ENCODE measurements at places on chromosomes 2 and 18.

DNA sequence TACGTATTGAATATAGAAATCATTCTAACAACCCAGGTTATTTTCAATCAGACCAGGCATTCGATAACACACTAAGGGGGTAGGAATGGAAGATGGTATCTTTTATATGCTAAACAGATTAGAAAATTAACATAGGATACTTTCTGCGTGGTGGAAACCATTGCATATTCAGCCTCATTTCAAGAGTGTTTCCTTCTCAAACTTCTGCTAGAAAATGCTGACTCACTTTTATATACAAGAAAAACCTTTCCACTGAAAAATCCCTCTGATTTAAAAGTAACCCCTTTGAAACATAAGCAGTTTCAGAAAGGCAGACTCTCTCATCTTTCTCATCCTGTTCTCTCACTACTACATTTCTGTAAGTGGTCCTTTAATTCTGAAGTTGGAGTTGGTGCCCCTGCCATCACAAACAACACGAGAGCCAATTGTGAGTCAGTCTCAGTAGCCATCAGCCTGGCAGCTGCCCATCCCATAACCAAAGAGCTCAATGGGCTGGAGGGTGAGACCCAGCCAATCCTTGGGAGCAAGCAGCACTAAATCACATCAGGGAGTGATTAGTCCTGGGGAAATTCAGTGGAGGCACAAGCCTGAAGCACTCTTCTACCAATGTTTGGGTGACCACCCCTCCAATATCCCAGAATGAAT, 343.1 kb downstream of the CELF4 start:
- no peak for DNase-seq

- DNase-seq, result peak; percentile 83
Measured at GRCh38 chr2:120486946-120487345, 141.0 kb downstream of the INHBB start.

GRCh38 chr18:61286867-61287266, 46.4 kb upstream of the CDH20 start:
- DNase-seq, result no peak

DNA sequence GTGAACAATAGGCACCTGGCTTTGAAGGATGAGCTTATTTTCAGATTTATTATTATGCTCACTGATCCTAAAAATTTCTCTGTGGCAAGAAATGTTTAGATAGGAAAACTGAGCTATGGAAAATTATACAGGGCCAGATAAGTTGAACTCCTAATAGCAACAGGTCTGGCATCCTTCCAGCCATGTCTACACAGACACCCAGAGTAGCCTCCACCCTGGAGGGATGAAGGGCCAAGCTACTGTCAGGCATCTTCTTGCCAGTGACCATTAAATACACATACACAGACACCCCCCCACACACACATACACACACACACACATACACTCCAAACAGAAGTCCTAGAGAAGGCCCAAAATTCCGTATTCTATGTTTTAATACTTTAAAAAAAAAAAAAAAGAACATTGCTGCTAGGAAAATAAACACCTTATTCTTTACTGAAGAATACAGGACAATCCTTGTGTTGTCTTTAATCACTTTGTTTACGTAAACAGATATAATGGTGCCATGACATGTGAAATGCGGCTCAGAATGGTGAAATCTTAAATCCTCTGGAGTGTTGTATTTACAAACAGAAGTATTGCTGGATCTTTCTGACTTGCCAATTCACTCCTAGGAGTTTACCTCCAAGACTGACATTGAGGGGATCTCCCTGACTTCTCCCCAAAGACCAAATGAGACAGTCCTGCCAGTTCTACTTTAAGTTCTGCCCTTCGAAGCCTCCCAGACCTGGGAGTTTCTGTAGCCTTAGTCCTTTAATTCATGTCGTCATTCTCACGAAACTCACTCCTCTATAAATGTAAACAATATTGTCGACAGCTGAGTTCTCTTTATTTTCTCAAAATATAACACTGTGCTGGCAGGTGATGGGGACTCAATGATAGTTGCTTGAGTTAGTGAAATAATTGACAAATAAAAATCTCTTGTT, 163.1 kb downstream of the ANTXR1 start:
- DNase-seq, result no peak

DNA sequence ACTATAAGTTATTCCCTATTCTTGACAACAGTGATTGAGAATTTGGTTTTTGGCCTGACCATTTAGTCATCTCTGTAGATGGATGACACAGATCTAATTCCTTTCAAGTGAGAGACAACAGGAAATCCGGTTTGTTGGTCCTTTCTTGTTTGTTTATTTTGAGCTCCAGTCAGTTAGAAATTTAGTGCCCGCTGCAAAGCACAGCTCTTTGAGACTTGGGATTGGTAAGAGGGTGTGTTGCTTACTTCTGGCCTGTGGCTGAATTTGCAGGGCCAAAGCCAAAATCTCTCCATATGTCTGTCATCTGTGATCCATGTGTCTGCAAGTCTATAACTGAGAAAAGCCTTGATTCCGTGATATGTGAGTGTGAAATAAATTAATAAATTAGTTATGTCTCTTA, 74.3 kb downstream of the BIN1 start:
- DNase-seq, result no peak

DNA sequence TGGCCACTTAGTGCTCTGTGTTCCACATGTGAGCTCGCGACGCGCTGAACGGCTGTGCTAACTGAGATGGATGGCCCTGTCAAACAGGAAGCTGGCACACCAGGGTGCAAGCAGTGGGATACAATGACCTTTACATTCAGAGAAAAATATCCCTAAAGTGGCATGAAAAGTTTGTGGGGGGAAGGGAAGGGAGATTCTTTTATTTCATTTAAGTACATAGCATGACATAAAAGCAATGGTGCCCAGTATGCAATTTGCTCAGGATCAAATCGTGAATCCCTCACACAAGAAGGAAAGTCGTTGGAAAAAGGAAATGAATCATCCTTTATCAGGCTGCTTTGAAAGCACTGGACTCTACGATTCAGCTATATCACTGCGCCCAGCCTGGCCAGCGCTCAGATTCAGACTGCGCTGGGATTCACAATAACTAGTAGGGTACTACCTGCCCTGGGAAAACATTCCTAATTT, 26.0 kb downstream of the SATB2 start:
- peak; percentile 80 for DNase-seq

DNA sequence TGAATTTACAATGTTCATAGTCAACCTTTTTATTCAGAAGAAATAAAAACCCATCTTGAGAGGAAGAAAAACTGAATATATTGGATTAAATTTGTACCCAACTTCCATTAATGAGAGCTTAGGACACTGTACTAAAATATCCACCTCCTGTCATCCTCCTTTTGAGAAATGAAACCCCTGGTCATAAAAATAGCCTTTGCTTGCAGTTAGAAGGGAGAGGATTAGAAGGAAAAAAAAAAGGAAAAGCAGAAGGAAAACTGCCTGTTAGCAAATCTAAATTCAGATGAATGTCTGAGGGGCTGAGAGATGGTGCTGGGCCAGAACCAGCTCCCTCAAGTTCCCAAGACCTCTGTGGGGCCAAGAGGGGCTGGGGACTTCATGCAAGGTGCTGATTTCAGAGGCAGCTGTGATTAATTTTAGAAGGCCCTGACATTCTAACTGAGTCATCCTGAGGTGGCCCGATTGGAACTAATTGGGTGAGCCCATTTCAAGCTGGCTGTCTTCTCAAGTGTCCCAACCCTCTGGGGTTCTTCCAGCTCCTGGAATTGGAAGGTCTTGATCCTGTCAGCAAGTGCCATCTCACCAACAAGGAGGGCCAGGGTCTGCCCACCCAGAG, 38.4 kb upstream of the BIN1 start:
- no peak for DNase-seq

DNA sequence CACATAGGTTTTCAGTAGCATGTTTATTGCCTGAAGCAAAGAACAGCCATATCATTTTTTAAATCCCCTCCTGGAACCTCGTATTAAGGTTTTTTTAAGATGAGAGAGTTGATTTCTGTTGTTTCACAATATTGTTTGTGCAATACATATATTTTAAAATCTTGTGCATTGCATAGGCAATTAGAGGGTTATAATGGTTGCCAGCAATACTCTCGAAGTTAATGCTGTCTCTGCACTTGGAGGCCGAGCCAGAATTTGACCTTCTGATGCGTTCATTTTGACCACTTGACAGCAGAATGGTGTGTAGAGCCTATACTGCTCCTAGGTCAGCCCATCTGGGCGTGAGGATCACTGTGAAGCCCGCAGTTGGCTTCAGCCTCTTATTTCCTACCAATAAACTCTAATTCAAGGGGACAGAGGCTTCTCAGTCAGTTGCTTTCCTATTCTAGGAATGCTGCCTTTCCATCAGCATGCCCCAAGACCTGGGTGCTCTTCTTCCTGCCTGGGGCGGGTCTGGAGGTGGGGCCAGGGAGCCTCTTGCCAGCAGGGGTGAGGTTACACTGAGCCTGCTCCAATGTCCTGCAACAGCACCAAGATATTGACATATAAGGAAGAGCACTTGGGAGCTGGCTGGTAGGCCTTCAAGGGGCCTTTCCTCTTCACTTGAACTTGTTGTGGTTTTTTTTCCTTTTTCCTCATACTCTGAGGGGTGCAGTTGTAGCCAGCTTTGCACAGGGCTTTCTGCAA, 91.4 kb upstream of the BCL2L11 start:
- DNase-seq, result peak; percentile 42

DNA sequence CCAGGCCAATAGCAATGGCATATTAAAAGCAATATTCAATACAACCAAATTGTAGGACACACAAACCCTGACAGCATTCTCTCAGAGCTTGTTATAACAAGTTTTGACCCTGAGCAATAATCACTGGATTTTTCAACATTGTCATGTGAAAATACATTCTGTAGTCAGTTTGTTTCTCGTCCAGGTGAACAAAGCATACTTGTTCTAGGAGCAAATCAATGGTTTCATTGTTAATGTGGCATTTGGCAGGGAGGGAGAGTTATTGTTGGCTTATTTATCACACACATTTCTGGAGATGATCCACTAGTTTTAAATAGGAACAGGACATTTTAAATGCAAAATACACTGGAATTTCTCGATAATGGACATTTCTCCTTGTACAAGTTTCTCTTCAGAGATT, 69.9 kb upstream of the L3MBTL4 start:
- DNase-seq, result no peak

DNA sequence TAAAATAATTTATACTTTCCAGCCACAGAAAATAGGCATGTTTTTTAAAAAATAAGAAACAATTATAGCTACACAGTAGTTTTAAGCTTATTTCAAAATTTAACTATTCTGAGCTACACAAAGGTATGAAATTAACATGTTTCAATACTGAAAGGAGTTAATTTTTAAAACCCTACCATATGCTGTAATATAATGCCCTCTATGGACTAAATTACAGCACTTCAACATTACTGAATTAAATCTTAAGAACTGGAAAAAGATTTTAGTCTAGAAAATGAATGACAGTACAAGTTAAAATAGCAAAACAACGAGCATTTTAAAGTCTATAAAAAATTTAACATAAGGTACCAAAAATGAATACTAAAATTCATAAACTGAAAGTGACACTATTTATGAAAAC, 36.3 kb downstream of the RTN4 start:
- no peak for DNase-seq

GRCh38 chr2:203861197-203861596, 6.4 kb upstream of the CTLA4 start:
- no peak for DNase-seq

DNA sequence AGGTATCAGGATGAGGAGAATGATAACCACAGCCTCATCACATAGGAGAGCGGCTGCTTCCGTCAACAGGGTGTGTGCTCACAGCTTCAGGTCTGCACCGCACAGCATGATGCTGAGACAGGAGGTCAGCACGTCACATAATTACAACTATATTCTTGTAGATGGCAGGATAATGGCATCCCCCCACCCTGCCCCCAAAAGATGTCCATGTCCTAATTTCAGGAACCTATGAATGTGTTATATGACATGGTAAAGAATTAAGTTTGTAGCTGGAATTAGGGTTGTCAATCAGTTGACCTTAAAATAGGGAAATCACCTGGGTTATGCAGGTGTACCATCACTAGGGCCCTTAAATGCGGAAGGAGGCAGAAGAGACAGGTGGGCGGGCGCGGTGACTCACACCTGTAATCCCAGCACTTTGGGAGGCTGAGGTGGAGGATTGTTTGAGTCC, 73.9 kb downstream of the ARL4C start:
- DNase-seq, result no peak

DNA sequence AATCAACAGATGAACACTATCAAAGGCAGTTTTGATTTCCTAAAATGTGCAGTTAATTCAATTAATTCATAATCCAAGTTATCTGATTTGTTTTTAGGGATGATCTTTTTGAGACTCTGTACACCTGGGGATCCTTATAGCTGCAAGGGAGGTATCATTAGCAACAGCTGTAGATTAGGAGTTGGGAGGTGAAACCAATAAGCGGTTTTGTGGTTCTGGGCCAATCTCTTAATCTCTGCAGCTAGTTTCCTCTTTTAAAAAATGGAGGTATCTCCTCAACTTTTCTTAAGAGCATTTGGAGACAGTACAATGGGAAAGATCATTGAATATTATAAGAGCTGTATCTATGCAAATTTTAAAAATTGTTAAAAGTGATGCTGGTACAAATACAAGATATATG, 126.0 kb downstream of the MC4R start:
- DNase-seq, result no peak

GRCh38 chr18:13241083-13241892, 22.7 kb downstream of the LDLRAD4 start:
- no peak for DNase-seq

DNA sequence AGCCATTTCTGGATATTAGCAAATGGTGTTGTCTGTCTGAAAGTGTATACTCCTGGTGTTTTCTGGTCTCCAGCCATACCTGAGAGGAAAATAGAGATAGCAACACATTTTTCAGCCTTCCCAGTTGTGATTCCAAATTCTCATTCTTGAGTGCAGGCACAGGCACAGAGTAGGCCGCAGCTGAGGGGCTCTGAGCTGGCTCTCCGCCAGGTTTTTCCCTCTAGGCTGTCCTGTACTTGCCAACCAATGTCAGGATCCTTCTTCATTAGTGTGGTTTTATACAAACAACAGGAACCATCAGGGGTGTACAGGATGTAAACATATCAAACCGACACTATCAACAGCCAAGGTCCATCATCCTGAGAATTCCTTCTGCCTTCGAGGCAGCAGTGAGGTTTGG, 1733.6 kb upstream of the CELF4 start:
- no peak for DNase-seq

DNA sequence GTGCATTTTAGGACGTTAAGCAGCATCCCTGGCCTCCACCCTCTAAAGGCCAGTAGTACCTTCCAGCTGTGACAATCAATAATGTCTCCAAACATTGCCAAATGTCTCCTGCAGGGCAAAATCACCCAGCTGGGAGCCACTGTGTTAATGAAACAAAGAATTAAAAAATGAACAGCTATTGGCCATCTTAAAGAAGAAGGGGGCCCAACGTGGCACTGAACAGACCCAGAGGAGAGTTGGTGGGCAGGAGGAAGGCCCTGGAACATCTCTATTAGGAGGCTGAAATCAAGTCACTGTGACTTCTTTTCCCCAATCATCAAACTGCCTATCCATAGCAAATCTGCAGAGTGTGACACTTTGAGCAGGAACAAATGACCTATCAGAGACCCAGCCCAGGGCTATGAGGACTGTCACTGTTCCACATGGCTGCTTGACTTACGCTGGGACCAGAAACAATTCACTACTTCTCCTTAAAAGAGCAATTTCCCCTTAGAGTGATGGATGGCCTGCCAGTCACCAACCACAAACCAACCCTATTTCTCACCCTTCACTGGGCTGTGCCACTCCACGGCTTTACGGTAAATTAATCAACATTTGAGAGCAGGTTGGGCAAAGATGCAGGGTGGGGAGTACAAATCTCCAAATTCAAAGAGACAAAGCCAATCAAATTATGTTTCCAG, 35.2 kb upstream of the TEX51 start:
- DNase-seq, result no peak

Data from mesendoderm (in vitro differentiated cells).